Suprapubic skin (tissue), 4 donors: ENCODE measurements at places on chromosomes 2 and 18.

- no peak for DNase-seq
- H3K4me3 ChIP-seq = no peak overlapping the region
- no peaks in the 10 kb centered on the region for H3K36me3 ChIP-seq
- no peaks in the 10 kb centered on the region for H3K4me1 ChIP-seq
- H3K27ac ChIP-seq = no peak overlapping the region
These were observed 74.0 kb upstream of the SESTD1 start for GRCh38 chr2:179338681-179339080.

DNA sequence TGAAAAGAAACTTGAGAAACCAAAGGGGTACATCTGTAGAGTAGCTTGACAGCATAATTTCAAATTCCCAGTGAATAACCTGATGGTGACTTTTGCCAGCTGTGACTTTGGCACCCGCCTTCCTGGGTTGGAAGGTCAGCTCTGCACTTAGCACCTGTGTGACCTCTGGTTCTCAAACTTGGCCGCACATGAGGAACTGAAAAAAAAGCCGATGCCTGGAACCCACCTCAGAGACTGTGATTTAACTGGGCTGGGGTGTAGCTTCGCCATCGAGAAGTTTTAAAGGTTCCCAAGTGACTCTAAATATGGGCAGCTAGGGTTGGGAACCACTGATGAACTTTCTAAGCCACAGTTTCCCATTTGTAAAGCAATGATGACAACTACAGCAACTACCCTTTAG, 6.5 kb downstream of the EFEMP1 start:
- H3K27ac ChIP-seq = no peak overlapping the region
- H3K4me1 ChIP-seq = peaks cover 6% of the 10 kb centered on the region
- no peaks in the 10 kb centered on the region for H3K36me3 ChIP-seq

DNA sequence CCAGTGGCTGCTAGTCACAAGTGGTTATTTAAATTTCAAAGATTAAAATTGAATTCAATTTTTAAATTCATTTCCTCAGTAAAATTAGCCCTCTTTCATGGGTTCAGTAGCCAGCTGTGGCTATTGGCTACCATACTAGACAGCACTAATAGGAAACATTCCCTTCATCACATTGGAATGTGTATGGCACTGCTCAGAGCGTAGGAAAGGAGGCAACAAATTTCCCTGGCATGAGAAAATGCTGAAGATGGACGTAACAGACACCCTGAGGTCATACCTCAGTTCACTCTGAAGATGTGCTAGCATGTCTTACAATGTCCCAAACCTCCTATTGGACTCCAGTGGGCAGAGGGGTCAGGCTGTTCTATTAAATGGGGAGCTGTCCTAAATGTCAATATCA, 96.4 kb downstream of the C1QL2 start:
- no peak for DNase-seq
- H3K36me3 ChIP-seq = no peaks in the 10 kb centered on the region
- no peaks in the 10 kb centered on the region for H3K4me1 ChIP-seq
- peaks cover 6% of the 10 kb centered on the region for H3K27me3 ChIP-seq

- H3K4me3 ChIP-seq = no peak overlapping the region
- H3K27ac ChIP-seq = no peak overlapping the region
- H3K27me3 ChIP-seq = no peaks in the 10 kb centered on the region
- no peak for DNase-seq
- no peaks in the 10 kb centered on the region for H3K36me3 ChIP-seq
- H3K4me1 ChIP-seq = no peaks in the 10 kb centered on the region
These were observed 41.1 kb upstream of the VIT start for GRCh38 chr2:36655453-36655852.

DNA sequence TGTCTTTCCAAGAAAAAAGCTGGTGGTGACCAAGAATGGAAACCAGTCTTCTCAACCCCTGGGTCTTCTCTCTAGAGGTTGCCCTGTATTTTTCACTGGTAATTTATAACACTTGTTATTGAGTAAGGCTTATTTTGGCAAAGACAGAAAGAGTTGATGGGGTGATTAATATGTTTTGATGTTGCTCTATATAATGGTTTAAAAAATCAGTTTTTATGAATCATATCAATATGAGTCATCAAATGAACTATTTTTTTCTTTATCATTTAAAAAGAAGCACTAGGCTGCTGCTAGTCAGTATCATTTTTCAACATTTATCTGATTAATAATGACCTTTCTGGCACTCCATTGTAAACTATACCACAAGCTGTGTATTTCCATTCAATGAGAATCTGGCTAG, 1142.2 kb downstream of the LRP1B start:
- H3K36me3 ChIP-seq = no peaks in the 10 kb centered on the region
- H3K4me1 ChIP-seq = no peaks in the 10 kb centered on the region
- H3K27me3 ChIP-seq = no peaks in the 10 kb centered on the region

- H3K36me3 ChIP-seq = no peaks in the 10 kb centered on the region
- no peak overlapping the region for H3K4me3 ChIP-seq
- H3K4me1 ChIP-seq = peaks cover 30% of the 10 kb centered on the region
- no peak overlapping the region for H3K27ac ChIP-seq
- DNase-seq = no peak
- no peaks in the 10 kb centered on the region for H3K27me3 ChIP-seq
These were observed 41.9 kb upstream of the AAK1 start for GRCh38 chr2:69685321-69686048.

DNA sequence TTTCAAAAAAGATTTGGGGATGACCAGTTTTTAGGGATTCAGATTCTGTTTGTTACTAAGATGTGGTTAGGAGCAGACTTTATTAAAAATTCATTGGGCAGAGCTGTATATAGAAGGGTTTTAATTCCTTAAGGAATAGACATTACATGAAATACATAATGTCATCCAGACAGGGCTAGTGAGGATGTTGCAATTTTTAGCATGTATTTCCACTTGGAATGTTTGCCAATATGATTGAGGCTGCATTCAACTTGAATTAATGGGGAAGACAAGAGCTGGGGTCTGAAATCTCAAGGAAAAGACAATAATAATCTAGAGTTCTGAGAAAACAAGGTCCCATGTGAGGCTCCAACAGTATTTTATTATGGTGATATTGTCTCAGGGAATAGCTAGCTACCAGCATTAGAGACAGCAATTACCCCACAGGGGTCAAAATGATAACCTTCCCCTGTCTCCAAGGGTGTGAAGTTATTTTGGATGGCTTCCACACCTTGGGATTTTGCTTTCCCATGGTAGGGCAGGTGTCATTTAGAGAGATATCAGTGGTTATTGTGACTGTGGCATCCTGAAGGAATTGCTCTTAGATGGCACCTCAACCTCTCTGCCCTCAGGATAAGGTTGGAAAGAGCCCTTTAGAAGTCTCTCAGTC, 60.2 kb downstream of the VSNL1 start:
- no peaks in the 10 kb centered on the region for H3K4me1 ChIP-seq
- no peaks in the 10 kb centered on the region for H3K36me3 ChIP-seq
- no peak overlapping the region for H3K4me3 ChIP-seq
- H3K27me3 ChIP-seq = no peaks in the 10 kb centered on the region
- H3K27ac ChIP-seq = no peak overlapping the region

GRCh38 chr2:238274152-238274865, 14.1 kb downstream of the PER2 start:
- H3K27me3 ChIP-seq = no peaks in the 10 kb centered on the region
- no peak overlapping the region for H3K4me3 ChIP-seq
- H3K36me3 ChIP-seq = peaks cover 87% of the 10 kb centered on the region

- peaks cover 4% of the 10 kb centered on the region for H3K27me3 ChIP-seq
- H3K4me1 ChIP-seq = no peaks in the 10 kb centered on the region
- H3K4me3 ChIP-seq = no peak overlapping the region
- no peaks in the 10 kb centered on the region for H3K36me3 ChIP-seq
- no peak overlapping the region for H3K27ac ChIP-seq
These were observed 240.9 kb downstream of the ICOS start for GRCh38 chr2:204177251-204177976.

GRCh38 chr18:50330176-50330575, 42.7 kb upstream of the CXXC1 start:
- H3K27ac ChIP-seq = no peak overlapping the region
- H3K36me3 ChIP-seq = no peaks in the 10 kb centered on the region
- no peaks in the 10 kb centered on the region for H3K4me1 ChIP-seq
- no peak for DNase-seq
- H3K4me3 ChIP-seq = no peak overlapping the region

GRCh38 chr2:212832211-212833195, 293.9 kb upstream of the ERBB4 start:
- no peak overlapping the region for H3K27ac ChIP-seq
- H3K4me3 ChIP-seq = no peak overlapping the region

GRCh38 chr18:46152808-46153617, 48.8 kb downstream of the HAUS1 start:
- H3K36me3 ChIP-seq = no peaks in the 10 kb centered on the region
- peaks cover 15% of the 10 kb centered on the region for H3K4me1 ChIP-seq
- no peak overlapping the region for H3K27ac ChIP-seq
- DNase-seq = no peak
- H3K27me3 ChIP-seq = no peaks in the 10 kb centered on the region

- H3K4me3 ChIP-seq = no peak overlapping the region
- no peak for DNase-seq
- H3K27me3 ChIP-seq = peaks cover 3% of the 10 kb centered on the region
- peak overlapping the region; percentile 77 for H3K27ac ChIP-seq
- peaks cover 35% of the 10 kb centered on the region for H3K4me1 ChIP-seq
These were observed 8.5 kb upstream of the DAW1 start for GRCh38 chr2:227862741-227863588.

DNA sequence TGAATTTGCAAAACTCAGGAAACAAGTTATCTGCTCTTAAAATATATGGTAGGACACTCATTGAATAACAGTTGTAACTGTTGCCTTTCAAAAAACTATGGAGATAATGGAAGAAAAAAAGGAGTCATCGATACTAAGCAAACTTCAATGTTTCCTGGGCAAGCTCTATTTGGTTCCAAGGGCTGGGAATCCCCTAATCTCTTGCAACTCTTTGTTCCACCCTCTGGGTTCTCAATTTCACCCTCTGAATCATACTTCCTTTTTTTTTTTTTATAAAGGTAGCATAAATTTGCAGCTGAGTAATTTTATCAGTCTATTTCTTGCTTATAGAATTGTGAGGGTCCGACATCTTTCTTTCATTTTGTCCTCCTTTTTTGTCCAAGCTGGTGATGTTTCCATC, 36.7 kb downstream of the SLC9A4 start:
- no peaks in the 10 kb centered on the region for H3K36me3 ChIP-seq
- H3K4me3 ChIP-seq = no peak overlapping the region
- no peak for DNase-seq
- no peak overlapping the region for H3K27ac ChIP-seq
- H3K4me1 ChIP-seq = no peaks in the 10 kb centered on the region

DNA sequence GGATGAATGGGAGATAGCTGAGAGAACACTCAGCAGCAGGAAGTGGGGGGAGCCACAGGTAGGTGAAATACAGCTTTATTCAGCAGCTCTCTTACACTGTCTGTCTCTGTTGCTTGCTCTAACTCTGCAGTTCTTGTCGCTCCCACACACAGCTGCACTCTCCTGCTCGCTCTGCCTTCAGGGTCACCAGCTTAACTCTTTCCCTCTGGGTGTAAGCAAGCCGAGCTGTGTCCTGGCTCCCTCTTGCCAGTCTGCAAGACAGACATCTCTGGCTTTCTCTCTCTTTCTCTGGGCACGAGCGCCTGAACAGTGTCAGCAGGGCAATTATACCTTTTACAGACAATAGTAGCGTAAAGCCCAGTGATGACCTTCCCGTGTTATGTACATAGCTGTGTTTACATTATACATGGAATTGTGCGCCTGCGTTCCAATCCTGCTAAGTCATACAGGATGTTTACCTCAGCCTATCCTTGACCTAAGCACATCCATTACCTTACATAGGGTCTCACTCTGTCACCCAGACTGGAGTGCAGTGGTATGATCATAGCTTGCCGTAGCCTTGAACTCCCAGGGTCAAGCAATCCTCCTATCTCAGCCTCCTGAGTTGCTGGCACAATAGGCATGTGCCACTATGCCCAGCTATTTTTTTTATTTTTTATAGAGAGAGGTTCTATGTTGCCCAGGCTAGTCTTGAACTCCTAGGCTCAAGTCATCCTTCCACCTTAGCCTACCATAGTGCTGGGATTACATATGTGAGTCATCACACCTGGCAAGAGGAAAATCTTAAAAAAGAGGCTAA, 57.8 kb upstream of the CHN1 start:
- no peaks in the 10 kb centered on the region for H3K4me1 ChIP-seq
- no peak for DNase-seq
- no peaks in the 10 kb centered on the region for H3K36me3 ChIP-seq

GRCh38 chr2:105425936-105426625, 27.2 kb upstream of the FHL2 start:
- peaks cover 17% of the 10 kb centered on the region for H3K4me1 ChIP-seq
- H3K27ac ChIP-seq = no peak overlapping the region
- no peak for DNase-seq
- H3K4me3 ChIP-seq = no peak overlapping the region
- no peaks in the 10 kb centered on the region for H3K36me3 ChIP-seq
- H3K27me3 ChIP-seq = no peaks in the 10 kb centered on the region

DNA sequence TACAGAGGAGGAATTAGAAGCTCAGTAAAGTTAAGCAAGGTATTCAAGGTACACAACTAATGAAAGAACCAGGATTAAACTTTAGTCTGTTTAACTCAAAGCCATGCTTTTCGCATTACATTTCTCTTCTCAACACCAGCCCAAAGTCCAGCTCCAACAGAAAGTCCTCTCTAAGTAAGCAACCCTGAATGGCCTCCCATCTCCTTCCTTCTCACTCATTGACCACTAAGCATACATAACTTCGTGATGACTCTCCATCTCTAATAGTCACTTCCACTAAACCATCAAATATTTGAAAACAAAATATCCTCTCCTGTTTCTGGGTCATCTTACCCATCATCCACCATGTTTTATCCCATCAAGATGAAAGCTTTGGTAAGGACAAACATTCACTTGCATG, 219.8 kb downstream of the RAD51AP2 start:
- no peaks in the 10 kb centered on the region for H3K36me3 ChIP-seq
- H3K27ac ChIP-seq = no peak overlapping the region
- H3K4me1 ChIP-seq = no peaks in the 10 kb centered on the region
- DNase-seq = no peak
- H3K27me3 ChIP-seq = no peaks in the 10 kb centered on the region

DNA sequence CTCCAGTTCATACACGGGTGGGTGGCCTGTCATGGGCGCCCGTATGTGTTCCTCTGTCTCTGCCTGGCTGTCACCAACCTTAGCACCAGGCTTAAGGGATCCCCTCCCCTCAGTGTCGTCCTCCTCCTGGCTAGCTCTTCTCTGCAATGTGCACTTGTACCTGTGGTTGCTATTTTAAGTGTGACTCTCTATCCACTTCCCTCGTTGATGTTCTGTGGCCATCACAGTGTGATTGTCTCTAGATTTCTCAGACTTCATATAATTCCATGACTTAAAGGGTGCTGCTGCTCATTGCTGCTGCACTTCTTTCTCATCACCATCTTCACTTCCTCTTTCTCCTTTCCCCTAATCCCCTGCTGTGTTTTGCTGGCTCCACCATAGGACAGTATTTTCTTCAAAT, 143.4 kb downstream of the EML6 start:
- H3K27ac ChIP-seq = no peak overlapping the region
- no peaks in the 10 kb centered on the region for H3K27me3 ChIP-seq
- H3K4me3 ChIP-seq = no peak overlapping the region
- no peak for DNase-seq
